Activated CD8-positive, alpha-beta memory T cell treated with anti-CD3 and anti-CD28 coated beads for 24 hours (primary cell): ENCODE measurements at places on chromosomes 7 and 10.

DNA sequence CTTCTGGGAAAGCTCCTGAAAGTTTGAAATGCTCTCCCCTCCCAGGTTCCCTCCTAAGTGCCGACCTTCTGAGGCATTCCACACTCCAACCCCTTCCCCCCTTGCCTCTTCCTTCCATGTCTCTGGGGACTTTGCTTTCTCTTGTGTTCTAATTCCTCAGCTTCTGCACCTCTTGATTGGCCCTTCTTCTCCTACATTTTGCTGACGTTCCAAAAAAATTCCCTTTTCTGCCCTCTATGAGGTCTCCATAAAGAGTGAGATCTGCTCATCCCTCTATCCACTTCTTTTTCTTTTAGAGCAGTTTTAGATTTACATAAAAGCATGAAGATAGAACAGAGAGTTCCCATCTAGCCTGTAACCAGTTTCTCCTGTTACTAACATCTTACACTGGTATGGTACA lies 22.3 kb downstream of the FOXI2 start:
- DNase-seq = no peak

DNA sequence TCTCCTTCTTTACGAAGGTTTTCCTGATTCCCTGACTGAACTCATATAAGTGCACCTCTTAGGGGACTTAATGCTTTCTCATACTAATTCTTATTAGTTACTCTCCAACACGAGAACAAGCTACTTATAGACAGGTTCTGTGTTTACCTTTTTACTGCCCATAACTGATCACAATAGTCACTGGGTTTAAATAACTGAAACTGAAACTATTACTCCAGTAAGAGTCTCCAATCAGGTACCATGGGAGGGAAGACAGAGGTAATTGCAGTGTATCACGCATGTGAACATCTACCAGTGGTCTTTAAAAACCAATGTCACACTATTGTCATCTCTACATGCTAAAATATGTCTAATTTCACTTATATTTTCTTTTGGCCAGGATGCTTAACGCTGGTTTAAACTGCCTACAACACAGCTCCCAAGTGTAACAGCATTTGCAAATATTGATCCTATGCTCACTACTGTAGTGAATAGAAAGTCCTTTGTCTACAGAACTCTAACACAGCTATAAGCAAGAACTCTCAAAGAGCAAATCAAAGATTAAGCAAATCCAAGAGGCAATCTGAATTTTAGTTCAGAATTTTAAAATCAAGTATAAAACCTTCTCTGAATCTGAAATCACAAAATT lies 3.6 kb downstream of the GDI2 start:
- no peak for DNase-seq

DNA sequence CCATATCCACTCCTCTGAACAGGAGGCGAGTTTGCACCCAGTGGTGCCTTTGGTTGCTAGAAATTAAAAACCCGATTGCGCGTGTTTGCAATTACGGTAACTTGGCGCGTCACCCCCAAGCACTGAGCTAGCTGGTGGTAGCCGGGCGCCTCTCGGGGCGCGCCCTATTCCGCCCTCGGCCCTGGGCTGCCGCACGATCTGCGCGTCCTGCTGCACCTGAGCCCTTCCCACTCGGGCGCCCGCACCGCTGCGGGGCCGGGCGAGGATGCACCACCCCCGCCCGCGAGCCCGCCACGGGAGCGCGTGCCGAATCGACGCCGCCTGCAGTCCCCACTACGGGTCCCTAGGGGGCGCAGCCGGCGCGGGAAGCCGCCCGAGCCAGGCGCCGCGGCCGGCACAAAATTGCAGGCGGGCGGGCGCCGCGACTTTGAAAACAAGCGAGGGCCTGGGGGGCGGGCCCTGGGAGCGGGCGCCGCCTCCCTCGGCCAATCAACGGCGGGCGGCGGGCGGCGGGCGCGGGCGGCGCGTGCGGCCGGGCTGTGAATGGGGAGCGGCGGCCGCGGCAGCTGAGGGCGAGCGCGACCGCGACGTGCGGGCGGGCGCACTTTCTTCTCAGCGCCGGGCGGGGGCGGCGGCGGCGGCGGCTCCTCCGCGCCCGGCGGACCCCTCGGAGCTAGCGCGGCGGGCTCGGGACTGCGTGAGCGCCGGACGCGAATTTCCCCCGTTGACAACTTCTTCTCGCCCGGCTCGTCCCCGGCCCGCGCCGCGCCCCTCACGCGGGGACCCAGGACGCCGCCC lies at the start of gene SDK1:
Gene SDK1 (plus strand): TSS at position 602 of the 798 bp plus-strand sequence. CDS start 335 bp downstream, outside the sequence.
- DNase-seq = peak; percentile 96

GRCh38 chr7:120731271-120731670 lies 126.7 kb downstream of the TSPAN12 start:
- DNase-seq = no peak

GRCh38 chr10:15122477-15123030 lies 25.4 kb downstream of the RPP38 start:
- no peak for DNase-seq

DNA sequence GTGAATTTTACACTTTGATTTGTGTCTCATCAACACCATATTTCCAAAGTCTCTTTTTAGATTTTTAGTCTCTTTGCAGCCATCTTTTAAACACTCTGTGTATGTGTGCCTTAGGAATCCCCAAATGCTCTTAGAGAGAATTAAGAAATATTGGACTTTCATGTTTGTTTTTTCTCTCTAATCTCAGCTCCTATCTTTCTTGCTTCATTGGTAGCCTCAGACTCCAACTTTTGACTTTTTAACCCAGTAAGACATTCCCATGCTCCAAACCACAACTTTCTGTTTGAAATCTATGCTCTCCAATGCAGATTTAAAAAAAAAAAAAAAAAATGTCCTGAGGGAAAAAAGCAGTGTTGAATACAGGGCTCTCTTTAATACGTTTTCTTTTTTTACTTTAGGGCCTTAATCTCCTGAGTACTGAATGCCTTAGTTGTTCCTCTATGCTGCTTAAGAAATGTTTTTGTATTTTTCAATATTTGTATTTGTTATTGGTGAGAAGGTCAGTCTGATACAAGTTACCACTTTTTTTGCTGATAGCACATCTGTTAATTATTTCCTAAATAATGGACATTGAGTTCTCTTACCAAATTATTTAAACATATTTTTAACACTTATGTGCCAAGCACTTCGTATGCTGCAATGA lies 489.9 kb downstream of the NXPH1 start:
- DNase-seq = no peak

DNA sequence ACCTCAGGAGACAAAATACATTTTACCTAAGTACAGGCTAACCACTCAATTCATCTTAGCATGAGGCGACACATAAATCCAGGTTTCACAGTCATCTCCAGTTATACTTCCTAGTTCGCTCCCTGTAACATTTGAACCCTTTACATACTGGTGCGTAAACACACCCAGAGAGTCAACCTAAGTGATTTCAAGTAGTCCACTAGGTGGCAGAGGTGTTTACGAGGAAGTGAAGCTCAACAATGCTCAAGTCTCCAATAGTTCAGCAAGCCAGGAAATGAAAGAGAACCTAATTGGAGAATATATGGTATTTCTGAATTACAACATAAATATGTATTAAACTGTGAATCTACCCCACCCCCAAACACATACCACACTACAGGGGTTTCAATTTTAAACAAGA lies 76.3 kb upstream of the ABCB5 start:
- no peak for DNase-seq

DNA sequence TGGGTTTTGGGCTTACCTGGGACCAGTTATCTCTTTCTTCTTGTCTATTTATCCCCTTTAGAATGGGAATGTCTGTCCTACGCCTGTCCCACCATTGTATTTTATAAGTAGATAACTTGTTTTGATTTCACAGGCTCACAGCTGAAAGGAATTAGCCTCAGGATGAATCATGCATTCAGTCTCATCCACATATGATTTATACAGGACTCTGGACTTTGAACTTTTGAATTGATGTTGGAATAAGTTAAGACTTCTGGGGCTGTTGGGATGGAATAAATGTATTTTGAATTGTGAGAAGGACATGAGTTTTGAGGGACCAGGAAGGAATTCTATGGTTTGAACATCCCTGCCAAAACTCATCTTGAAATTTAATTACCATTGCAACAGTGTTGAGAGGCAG lies 112.6 kb downstream of the AMPH start:
- no peak for DNase-seq
